CD4-positive, alpha-beta T cell treated with Interleukin-15 for 1 hour (primary cell): ENCODE measurements at places on chromosomes 7 and 10.

- DNase-seq, result no peak
These were observed 160.6 kb downstream of the KLF6 start for GRCh38 chr10:3624367-3624766.

DNA sequence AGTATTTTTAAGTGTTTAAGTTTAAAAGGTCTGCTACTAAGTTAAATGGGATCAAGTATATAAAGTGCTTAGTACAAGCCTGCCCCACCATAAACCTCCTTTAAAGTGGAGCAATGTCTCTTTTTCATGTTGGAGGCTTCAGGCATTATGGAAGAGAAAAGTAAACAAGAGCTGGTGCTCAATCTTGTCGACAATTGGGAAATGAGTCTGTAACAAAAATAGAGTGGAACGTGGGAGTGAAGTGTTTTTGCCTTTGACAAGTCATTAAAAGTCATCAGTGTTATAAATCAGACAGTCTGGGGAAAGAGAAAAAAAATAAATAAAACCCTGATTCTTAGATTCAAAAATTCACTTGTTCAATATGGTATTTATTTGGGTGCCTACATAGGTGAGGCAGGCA is 44.7 kb downstream of the DNAJC12 start:
- no peak for DNase-seq

- no peak for DNase-seq
These were observed 1197.7 kb upstream of the LRRN3 start for GRCh38 chr7:109893231-109893630.

GRCh38 chr10:78898341-78899097 is 170.2 kb upstream of the ZMIZ1 start:
- no peak for DNase-seq

DNA sequence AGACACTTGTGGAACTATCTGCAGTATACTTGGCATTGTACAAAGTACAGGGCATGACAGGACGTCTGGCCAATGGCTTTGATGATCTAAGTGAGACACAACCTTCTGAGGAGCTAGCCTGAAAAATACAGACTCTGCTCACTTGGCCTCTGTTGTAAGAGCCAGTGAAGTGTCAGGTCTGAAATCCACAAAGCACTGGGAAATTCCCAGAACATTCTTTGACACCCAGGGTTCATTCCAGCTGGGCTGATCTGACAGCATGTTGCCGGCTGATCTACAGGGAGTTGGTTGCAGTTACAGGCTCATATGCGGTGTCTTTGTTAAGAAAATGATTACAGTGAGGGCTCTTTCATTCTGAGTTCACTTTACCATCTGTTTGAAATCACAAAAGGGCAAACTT is 354.6 kb downstream of the PHF14 start:
- DNase-seq, result no peak

DNA sequence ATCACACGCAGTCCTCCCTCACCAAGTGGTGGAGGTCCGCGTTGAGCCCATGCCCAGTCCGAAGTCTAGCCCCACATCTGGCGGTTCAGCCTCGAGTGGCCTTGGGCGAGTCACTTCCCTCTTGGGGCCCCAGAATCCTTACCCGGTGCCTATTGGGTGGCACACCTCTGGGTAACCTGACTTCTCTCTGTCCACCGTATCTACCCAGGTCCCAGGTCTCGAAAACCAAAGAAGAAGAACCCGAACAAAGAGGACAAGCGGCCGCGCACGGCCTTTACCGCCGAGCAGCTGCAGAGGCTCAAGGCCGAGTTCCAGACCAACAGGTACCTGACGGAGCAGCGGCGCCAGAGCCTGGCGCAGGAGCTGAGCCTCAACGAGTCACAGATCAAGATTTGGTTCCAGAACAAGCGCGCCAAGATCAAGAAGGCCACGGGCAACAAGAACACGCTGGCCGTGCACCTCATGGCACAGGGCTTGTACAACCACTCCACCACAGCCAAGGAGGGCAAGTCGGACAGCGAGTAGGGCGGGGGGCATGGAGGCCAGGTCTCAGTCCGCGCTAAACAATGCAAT is 4.3 kb downstream of the EN2 start:
- DNase-seq, result no peak

- no peak for DNase-seq
These were observed 657.7 kb upstream of the MBL2 start for GRCh38 chr10:53430127-53430891.

- no peak for DNase-seq
These were observed 2.7 kb upstream of the ZNF786 start for GRCh38 chr7:149093228-149093627.

GRCh38 chr7:77157446-77157845 is 35.0 kb downstream of the CCDC146 start:
- peak; percentile 17 for DNase-seq

DNA sequence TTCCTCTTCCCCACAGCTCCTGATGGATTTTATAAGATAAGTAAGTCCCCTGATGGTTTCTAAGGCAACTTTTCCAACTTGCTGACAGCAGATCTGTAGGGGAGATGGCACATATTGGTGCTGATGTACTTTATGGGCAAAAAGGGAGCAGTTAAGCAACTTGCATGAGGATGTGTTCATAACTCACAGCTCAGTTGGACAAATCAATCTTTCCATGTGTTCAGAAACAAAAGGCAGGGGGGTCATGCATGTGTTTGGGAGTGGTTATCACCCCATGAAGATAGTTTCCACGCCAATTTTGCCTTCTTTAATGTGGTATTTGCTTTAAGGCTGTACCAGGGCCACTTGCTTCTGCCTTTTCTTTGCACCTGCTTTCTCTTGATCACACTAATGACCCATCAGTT is 6.1 kb downstream of the RBM20 start:
- DNase-seq, result no peak

- DNase-seq, result no peak
These were observed 1321.5 kb downstream of the XPNPEP1 start for GRCh38 chr10:108601851-108602250.

GRCh38 chr10:113283189-113283588 is 269.7 kb upstream of the HABP2 start:
- DNase-seq, result no peak

DNA sequence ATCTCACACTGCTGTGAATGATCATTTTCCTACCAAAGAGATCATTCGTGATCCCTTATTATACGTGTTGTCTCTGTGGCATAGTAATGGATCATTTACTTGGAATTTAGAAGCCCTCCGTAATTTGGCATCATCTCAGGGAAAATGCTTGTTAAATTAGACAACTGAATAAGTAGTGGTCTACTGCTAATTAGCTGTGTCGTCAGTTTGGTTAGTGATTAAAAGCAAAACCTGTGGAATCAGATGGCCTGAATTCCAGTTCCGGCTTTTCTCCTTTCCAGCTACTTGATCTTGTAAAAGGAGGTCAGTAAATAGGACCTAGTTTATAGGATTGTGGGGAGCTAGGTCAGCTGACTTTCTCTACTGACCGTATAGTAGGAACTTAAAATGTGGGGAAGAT is 65.6 kb downstream of the RBM33 start:
- DNase-seq, result no peak

GRCh38 chr7:101201695-101202602 is 1.1 kb upstream of the MOGAT3 start:
- no peak for DNase-seq

- DNase-seq, result no peak
These were observed 49.0 kb downstream of the COL17A1 start for GRCh38 chr10:104036518-104037260.

DNA sequence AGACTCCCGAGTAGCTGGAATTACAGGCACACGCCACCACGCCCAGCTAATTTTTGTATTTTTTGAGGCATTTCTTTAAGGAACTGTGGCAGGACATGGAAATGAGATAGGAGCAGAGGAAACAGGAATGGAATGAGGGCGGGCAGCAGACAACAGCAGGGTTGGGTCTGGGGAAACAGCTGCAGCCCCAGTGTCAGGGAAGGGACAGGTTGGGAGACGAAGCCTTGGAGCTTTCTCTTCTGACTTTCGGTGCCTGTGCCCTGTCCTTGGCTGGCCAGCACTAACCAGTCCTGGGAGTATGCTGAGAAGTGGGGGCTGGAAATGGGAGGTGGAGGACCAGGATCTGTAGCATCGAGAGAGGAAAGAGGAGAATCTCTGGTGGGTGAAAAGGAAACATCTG is 47.4 kb downstream of the ATOH7 start:
- DNase-seq, result no peak

DNA sequence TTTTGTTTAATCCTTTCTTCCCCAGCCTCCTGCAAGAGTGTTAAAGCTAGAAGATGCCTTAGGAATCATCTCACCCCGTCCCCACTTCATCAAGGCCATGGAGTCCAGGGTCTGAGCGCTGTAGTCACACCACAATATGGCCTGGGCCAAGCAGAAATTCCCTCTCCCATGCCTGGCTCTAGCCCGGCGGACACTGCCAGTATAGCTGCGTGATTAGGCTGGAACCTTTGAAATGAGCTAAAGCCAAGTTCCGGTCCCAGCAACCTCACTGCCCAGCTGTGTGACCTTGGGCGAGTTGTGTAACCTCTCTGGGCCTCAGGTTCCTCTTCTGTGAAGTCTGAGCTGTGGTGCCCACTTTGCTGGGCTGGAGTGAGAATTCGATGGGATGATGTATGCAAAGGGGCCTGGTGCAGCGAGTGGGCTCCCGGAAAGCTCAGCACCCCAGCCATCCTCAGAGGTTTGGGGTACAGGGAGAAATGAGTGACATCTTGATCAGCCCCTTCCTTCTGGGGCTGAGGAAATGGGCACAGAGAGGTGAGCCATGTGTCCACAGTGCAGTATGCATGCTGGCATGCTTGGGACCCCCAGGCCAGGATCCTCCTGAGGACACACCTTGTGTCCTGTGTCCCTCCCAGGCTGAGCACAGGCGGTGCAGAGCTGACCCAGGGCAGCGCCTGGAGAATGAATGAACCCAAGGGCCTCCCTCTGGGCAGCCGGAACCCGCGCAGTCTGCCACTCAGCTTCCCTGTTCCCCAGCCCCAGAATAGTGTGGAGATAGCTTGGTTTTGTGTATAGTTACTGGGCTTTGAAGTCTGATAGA is 118.6 kb downstream of the ZMIZ1 start:
- no peak for DNase-seq

DNA sequence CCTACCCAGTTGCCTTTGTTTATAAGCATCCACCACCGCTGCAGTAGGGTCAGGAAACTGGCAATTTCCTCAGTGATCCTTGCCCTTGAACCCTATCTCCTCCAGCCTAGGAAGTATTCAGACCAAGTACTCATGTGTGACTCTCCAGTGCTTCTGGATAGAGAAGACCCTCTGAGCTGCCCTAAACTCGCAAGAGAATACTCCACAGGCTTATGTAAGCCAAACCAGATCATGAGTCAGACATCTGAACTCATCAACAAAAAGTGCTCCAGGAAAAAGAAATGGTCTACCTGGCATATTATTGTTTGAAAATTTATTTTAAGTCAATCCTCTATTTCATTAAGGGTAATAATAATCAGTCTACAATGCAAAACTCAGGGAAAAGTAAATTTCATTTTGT is 101.3 kb downstream of the KAT6B start:
- DNase-seq, result no peak

DNA sequence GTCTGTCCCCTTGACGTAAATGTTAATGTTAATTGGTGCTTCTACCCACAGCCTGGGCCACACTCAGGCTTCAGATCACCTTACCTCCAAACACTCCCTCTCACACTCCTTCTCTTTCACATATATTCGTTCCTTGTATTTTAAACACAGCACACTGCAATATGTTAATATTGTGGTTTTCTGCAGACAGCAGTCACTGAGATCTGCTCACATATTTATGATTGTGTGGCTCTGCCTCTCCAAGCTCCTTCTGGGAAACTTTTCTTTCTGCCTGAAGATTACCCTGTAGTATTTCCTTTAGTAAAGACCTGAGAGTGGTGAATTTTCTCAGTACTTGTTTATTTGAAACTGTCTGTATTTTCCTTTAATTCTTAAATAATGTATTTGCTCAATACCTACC is 104.7 kb downstream of the VWC2 start:
- DNase-seq, result no peak

GRCh38 chr10:101080933-101081931 is 19.4 kb downstream of the KAZALD1 start:
- no peak for DNase-seq

- no peak for DNase-seq
These were observed 85.2 kb downstream of the CDH23 start for GRCh38 chr10:71481746-71482410.

DNA sequence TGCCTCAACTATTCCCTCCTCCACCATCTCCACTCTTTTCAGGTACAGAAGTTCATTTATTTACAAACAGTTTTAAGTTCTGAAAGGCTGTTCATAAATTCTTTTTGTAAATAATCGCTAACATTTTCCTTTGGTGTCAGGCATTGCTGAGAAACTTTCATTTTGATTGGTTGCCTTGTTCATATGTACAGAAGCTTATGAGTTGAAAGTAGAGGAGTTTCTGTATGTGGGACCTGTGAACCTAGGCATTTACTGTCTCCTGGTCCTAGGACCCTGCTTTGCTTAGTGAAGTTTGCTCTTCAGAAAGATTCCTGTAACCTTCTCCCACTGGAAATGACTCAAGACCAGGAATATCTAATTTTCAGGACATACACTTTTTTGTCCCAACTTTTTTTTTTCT is 30.4 kb downstream of the CCSER2 start:
- DNase-seq, result no peak

GRCh38 chr7:55521512-55521911 is 50.8 kb downstream of the VOPP1 start:
- no peak for DNase-seq

GRCh38 chr7:134366481-134366880 is 49.8 kb upstream of the SLC35B4 start:
- DNase-seq, result no peak

- DNase-seq, result no peak
These were observed 194.5 kb upstream of the AHR start for GRCh38 chr7:17103984-17104383.
